Smooth muscle cell of bladder (primary cell): ENCODE measurements at places on chromosomes 11 and 22. TPM values are rescaled to one million over a fixed set of nuclear protein-coding genes. Genes with fewer than 3 reads are reported as not detected.

Gene TTLL12
- 11.9 and 19.0 TPM in 2 replicates for total RNA-seq

Gene FKBP2
- total RNA-seq = 97.4 and 139 TPM in 2 replicates

Gene BBOX1
- total RNA-seq = 0.28 TPM in 1 of 2 replicates, not detected in the other

Gene SAA2
- total RNA-seq = 0.28 TPM in 1 of 2 replicates, not detected in the other

Gene OR51B2
- 0.18 TPM in 1 of 2 replicates, not detected in the other for total RNA-seq

Gene RHOD
- total RNA-seq = 13.4 and 17.4 TPM in 2 replicates

Gene MAPK8IP2
- 0.28 TPM in 2 replicates for total RNA-seq

Gene ANO1
- total RNA-seq = 0.14 TPM in 1 of 2 replicates, not detected in the other
